Astrocyte of the hippocampus (primary cell): ENCODE measurements at places on chromosomes 4 and X.

GRCh38 chrX:97074400-97074799 lies 190.7 kb downstream of the RPA4 start:
- DNase-seq = no peak

GRCh38 chr4:177673985-177674489 lies 231.8 kb upstream of the AGA start:
- peak; percentile 1 for DNase-seq

DNA sequence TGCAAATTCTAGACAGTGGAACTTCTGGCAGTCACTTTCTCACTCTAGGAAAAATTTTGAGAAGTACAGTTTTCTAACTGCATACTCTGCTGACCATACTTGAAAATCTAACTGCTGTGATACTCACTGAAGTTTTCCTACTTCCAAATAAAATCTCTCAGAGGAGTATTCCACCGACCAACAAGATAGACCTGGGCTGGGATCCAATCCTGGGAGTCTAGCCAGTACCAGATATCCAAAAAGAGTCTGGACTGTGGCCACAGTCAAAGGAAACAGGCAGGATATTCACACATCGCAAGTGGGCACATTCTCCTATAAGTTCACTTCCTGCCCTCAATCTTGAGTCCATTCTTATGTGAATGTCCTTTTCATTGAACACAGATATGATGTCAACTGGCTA lies 1138.7 kb upstream of the PCDH7 start:
- peak; percentile 50 for DNase-seq

- DNase-seq = no peak
Observed at GRCh38 chrX:153651540-153652079, 4.6 kb downstream of the DUSP9 start.

GRCh38 chr4:77352192-77352591 lies 195.2 kb downstream of the CCNG2 start:
- no peak for DNase-seq

- no peak for DNase-seq
Observed at GRCh38 chr4:52979821-52980590, 117.9 kb downstream of the RASL11B start.

DNA sequence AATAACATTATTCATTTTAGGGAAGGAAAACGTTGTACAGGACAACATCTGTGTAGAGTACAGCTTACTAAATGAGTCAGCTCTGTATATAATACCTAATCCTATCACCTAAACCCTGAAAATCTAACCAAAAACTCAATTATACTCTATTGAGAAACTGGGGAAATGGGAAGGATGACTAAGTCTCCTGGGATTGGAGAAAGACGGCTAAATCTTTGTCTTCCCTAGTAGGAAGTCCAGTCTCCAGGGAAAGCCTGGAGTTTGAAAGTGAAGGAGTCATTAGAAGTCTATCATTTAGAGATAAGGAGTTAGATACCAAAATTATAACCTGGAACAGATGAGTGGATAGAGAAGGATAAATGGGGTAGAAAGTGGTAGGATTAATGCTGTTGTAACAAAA lies 286.5 kb downstream of the STK32B start:
- no peak for DNase-seq

- DNase-seq = no peak
Observed at GRCh38 chrX:9609499-9609898, 144.6 kb downstream of the TBL1X start.
